HS-27A (cell line): ENCODE measurements at places on chromosomes 3 and 15.
A peak's percentile ranks its signal among the peaks of the same experiment; 100 is the strongest.

GRCh38 chr3:115381931-115382330 is 234.8 kb upstream of the ZBTB20 start:
- DNase-seq, result no peak

- DNase-seq, result no peak
Observed at GRCh38 chr3:19012846-19013245, 135.5 kb upstream of the KCNH8 start.

DNA sequence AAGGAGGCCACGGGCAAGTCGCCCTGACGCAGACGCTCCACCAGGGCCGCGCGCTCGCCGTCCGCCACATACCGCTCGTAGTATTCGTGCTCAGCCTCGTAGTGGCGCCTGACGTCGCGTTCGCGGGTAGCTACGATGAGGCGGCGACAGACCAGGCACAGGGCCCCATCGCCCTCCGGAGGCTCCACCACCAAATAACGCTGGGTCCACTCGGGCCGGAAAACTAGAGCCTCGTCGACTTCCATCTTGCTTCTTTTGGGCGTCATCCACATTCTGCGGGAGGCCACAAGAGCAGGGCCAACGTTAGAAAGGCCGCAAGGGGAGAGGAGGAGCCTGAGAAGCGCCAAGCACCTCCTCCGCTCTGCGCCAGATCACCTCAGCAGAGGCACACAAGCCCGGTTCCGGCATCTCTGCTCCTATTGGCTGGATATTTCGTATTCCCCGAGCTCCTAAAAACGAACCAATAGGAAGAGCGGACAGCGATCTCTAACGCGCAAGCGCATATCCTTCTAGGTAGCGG is at the start of gene EPM2AIP1:
TSS of gene EPM2AIP1 (minus strand) at position 326 of the 520 bp plus-strand sequence. CDS start at position 272, 54 bp downstream.
- no peak for DNase-seq

DNA sequence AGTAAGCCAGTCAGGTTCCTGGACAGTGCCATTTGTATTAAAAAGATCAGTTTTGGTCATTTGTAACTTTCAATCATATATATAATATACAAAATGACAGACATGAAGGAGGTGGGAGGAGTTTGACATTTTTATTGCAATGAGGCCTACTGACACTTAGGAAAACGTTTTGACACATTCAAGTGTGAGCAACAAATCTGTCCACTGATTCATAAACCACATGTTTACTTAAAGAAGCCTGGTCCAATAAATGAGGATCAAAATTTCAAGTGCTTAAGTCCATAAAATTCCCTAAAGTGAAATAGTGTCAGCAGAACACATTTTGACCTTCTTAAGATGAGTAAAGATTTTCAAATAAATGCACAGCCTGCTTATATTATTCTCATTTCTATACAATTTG is 137.3 kb downstream of the MECOM start:
- DNase-seq, result peak; percentile 43

GRCh38 chr15:93974804-93975481 is 256.4 kb upstream of the MCTP2 start:
- DNase-seq, result no peak
